ENCODE measurements at places on chromosomes 16 and 17.
A peak's percentile ranks its signal among the peaks of the same experiment; 100 is the strongest.

- DNase-seq: no peak
Observed at GRCh38 chr17:79572136-79572925, 38.5 kb downstream of the RBFOX3 start.

DNA sequence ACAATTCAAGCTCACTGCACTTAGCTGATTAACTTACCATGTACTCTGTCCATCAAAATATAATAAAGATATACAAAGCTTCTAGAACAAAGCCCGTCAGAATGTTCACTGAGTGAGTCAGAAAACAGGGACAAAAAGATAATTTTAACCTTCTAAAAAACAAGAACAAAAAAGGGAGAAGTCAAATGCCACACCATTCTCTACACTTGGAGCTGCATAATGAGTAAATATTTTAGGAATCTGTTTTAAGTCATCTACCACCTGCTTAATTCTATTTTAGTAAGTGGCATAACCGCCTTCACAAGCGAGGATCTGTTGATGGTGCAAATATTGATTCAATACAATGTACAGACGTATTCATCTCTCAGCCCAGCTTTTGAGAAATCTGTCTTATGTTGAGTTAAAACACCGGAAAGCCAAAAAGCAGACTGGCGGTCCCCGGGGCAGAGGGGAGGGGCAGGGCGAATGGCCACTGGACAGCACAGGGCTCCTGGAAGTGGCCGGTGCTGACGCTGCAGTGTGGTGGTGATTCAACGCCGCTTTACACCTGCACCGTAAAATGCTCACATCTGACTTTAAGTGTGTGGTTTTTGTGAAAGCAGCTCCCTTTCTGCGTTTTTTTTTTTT is 20.1 kb downstream of the RAB40B start:
- DNase-seq: no peak

DNA sequence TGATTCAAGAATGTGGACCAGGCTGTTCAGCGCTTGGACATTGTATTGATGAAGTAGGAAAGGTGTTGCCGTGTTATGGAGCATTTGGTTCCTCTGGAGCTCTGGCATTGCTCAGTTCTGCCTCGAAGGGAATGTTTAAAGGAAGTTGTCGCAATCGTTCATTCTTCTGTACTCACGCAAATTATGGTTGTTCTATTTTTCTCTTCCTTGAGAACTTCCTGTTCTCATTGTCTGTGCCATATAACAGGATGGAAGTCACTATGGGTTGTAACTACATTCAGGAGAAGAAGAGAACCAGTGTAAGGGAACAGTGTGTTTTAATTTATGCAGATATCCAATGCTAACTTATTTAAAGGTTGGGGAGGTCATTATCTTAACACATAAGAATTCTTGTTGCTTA is 13.0 kb downstream of the PCTP start:
- DNase-seq: no peak

DNA sequence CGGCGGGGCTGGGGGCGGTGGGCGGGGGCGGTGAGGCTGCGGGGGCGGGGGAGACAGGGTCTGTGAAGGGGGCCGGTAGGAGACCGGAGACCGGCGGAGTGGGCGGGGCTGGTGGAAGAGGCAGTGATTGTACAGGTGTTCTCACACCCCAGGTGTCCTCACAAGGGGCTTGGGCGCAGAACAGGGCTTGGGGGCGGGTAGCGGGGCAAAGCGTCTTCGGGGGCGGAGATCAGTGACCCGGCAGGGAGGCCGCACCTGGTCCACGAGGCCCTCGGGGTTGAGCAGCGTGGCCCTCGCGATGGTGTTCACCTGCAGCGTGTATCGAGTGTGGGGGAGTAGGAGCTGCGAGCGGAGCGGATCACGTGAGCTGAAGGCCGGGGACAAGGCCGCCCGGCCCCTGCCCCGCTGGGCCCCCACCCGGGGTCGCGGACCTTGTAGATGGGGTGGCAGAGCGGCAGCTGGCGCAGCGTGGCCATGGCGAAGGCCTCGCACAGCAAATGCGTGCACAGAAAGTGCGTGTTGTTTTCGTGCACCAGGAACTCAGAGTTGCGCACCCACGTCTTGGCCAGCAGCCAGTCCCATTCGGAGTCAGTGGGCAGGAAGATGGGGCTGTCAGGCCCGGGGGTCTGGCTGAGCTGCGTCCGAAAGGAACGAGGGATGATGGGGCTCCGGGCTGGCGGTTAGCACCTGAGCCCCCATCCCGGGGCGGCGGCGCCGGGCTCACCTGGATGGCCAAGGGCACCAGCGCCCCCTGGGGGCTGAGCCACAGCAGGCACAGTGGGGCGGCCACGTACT is 8.5 kb downstream of the ALOXE3 start:
- DNase-seq: peak; percentile 67

GRCh38 chr17:69814031-69814430 is 261.0 kb upstream of the KCNJ16 start:
- no peak for DNase-seq

- no peak for DNase-seq
Observed at GRCh38 chr17:48558057-48558830, 13.3 kb upstream of the HOXB2 start.

DNA sequence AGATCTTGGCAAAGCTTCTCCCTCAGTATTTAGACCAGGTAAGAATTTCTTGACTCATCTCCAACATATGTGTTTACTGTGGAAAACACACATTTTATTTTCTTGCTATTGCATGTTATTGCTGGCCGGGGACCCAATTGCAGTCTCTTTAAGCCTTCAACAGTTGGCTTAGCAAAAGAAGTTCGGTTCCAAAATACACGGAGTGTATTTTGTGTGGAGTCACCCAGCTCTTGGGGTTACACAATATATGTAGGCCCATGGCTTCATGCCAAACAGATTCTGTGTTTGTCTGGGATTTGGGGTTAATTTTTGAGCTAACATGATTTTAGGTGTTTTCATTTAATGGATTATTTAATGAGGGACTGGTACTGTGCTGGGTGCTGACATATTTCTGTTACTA is 4.0 kb downstream of the ALDH3A2 start:
- no peak for DNase-seq

- no peak for DNase-seq
Observed at GRCh38 chr16:80346111-80346632, 194.6 kb upstream of the DYNLRB2 start.

- DNase-seq: no peak
Observed at GRCh38 chr16:75244225-75244809, 7.1 kb downstream of the BCAR1 start.

DNA sequence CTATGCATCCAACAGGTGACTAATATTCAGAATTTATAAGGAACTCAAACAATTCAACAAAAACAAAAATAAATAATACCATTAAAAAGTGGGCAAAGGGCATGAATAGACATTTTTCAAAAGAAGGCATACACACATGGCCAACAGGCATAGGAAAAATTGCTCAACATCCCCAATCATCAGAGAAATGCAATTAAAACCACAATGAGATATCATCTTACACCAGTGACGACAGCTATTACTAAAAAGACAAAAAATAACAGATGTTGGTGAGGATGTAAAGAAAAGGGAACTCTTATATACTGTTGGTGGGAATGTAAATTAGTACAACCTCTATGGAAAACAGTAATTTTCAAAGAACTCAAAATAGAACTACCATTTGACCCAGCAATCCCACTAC is 250.4 kb upstream of the N4BP1 start:
- DNase-seq: no peak

DNA sequence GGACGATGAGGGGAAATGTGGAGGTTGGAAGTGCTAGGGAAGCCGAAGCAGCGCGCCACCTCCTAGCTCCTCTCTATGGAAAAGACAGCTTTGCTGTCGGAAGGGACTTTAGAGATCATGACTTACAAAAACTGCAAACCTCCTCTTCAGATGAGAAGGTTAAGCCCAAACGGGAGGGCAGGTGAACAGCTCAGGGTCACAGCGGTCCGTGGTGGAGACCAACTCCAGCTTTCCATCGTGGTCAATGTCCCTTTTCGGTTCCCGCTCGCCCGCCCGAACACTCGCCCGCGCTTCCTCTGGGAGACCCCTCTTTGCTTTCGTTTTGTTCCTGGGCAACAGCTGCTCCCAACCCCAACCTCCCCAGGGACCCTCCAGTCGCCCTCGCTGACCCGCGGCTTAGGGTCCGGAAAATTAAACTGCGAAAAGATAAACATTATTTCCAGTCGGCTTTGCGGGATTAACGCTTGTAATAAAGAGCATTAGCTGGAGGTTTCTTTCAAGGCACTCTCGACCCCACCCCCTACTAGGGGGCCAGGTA is 7.7 kb downstream of the IRX6 start:
- DNase-seq: no peak

- no peak for DNase-seq
Observed at GRCh38 chr16:48269011-48269410, 21.7 kb upstream of the ABCC11 start.

GRCh38 chr16:740459-740763 is 386 bp downstream of the CIAO3 start:
- DNase-seq: no peak

DNA sequence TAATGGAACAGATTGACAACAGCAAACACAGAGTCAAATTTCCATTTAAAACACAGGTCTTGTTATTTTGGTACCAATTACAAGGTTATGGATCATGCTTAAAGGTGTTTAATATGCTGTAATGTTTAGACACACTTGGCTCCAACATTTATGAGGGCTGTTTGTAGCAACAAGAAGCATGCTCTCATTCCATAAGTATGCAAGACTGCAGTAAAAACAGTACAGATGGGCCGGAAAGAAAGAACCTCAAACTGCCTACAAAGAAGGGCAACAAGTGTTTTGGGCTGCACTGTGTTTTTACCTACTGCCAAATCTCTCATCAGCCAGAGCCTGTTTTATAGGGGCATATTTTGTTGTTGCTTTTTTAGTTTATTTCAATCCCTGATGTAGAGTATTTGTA is 100.5 kb upstream of the HS3ST3A1 start:
- no peak for DNase-seq

GRCh38 chr17:46964315-46965265 is 14.5 kb downstream of the RPRML start:
- DNase-seq: no peak

DNA sequence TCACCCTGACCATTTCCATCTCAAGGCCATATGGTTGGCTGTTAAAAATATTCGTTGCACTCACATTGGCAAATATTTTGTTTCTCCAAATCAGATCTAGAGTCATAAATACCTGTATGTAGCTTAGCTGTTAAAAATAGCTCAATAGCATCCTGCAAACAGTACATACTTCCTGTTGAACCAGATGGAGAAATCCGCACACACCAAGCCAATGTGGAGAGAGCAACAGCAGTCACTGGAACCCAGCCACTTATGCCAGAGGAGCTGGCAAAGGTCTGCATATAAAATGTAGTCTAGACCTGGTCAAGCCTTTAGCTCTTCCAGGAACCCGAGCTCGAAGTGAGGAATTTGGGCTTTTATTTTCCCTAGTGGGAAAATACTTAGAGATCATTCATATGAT is 146.4 kb upstream of the KCNJ16 start:
- no peak for DNase-seq

DNA sequence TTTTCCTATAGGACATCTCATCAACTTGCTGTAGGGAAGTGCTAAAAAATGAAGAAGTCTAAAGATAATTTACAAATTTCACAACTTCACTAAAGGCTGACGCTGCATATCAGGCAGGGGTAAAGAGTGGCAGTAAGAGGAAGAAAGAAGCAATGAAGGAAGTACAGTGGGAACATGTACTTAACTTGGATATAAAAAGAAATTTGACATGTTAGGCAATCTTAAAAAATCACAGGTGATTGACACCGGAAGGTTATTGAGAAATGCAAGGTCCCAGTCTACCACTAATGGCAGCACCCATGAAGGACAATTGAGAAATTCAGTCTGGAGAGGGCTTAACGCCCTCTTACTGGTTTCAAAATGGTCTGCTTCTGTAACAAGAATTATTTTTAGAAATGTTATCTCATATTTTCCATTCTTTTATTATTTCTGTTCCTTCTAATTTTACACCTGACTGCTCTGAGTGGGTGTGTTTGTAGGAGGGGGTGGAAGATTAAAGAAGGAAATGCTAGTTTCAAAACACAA is 358.1 kb downstream of the KCNJ2 start:
- no peak for DNase-seq

All from activated CD8-positive, alpha-beta memory T cell treated with anti-CD3 and anti-CD28 coated beads for 4 hours (primary cell).